Gastroesophageal sphincter (tissue), 4 donors: ENCODE measurements at places on chromosomes 5 and 9.
A peak's percentile ranks its signal among the peaks of the same experiment; 100 is the strongest.

- no peak for ATAC-seq
These were observed 45.8 kb upstream of the ERBIN start for GRCh38 chr5:65880496-65881072.

- ATAC-seq = peak; percentile 47
These were observed at the start of gene CDKN2B-AS1 for GRCh38 chr9:21994556-21995005. Gene CDKN2B-AS1 (plus strand): TSS chr9:21994791.

- no peak for ATAC-seq
These were observed 25.8 kb downstream of the PRRC2B start for GRCh38 chr9:131419716-131420115.

GRCh38 chr9:131980267-131981016 lies 99.2 kb downstream of the MED27 start:
- ATAC-seq = no peak

DNA sequence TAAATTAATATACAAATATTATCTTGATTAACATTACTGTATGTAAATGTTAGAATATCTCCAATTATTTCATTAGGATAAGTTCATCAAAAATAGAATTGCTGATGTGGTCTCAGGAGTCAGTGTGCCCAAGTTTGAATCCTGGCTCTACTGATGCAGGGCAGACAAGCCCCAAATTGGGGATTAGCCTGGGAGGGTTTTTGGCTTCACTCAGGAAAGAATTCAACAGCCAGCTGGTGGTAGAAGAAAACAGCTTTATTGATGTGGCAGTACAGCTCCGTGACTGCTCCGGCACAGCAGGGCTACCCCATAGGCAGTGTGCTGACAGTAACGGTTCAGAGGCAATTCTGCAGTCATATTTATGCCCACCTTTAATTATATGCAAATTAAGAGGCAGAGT lies 32.5 kb downstream of the COL27A1 start:
- ATAC-seq = no peak

- ATAC-seq = no peak
These were observed 121.0 kb upstream of the RGS7BP start for GRCh38 chr5:64384765-64385164.

GRCh38 chr9:137383784-137384756 lies 38.9 kb downstream of the EXD3 start:
- ATAC-seq = no peak

GRCh38 chr5:151692312-151692711 lies 5.6 kb upstream of the SPARC start:
- no peak for ATAC-seq

DNA sequence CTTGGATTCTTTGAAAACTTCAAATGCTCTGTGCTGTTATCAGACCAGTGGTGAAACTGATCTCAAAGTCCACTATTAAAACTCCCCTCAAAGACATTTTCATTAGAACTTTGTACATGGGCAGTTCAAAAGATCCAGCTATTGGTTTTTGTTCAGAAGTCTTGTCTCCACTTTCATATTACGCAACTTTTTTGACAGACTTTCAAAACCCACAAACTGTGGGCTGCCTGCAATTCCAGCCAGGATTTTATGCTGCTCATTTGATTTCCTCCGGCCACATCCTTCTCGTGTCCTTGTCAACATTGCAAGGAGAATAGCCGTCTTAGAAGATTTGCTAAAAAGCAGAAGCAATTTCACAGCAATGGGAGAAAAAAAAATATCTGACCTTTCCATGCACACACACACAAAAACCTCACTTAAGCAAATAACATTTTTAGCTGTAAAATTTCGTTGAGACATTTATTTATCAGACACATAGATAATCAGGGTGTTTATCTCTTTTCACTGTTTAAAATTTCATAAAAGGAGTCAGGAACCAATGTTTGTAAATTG lies 1990.5 kb downstream of the MAT2B start:
- peak; percentile 16 for ATAC-seq

- no peak for ATAC-seq
These were observed 142.3 kb downstream of the GRIA1 start for GRCh38 chr5:153632748-153633290.

GRCh38 chr9:120438836-120439546 lies 141.0 kb downstream of the CDK5RAP2 start:
- ATAC-seq = no peak

DNA sequence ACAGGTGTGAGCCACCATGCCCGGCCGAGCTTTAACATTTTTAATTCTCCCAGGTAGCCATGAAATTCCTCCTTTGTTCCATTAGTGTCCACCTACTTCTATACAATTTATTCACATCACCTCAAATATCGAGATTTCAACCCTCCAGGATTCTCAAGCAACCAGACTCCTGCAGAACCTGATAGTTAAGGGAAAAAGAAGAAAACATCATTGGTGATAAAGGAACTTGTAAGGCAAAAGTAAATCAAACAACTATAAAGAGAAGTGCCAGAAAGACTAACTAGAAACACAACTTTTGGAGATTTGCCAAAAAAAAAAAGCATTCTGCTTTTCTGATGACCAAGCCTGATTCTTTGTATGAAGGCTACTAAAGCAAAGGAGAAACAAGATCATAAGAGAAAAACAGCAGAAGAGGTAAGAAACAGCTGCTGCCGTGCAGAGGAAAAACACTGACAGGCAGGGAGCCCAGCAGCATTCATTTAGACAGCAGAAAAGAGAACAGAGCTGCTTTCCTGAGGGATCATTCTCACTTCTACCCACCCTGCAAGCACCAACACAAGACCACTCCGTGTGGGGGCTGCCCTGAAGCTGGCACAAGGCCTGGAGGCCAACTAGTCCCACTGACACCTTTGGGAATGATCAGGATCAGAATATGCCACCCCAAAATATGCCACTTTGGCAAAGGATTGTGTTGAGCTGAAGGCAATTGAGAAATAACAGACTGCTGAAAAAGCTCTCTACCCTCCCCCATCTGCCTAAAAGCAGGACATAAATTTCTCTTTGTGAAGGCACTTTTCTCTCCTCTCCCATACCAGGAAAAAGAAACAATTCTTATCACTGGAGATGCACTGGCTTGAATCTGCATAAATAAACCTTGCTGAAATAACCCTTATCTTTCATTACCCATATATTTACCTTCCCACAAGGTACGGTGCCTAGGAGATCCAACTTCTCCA lies 75.1 kb downstream of the ALDH7A1 start:
- peak; percentile 72 for ATAC-seq

DNA sequence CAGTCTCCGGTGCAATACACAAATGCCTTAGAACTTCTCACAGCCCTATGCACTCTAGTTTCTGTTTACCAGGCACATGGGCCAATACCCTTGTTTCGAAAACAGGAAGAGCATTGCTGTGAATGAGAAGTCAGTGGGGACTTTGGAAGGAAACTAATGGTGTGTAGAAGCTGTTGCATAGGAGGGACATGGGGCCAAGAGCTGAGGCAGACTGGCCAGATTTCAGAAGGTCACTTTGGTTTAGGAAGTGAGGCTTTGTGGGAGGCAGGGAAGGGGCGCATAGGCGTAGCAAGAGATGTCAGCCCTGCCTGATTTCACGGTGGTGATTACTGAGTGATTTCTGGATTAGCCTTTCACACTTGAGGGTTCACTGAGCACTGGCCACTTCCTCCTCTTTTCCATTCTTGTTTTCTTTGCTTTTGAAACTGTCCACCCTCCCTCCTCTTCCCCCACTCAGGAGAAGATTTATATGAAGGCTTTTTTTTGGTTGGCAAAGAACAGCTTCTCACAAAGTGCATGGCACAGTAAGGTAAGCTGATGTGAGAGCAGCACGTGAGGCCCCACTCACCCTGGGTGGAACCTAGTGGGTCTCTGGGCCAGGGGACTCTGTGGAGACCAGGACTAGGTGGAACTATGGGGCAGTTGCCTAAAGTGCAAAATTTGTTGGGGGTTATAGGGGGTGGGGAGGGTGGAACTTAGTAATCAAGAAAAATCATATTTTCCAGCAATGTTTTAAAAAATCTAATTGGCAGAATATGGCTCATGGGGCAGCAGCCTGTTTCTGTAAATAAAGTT lies 6.1 kb upstream of the TMEM252 start:
- ATAC-seq = peak; percentile 62

- peak; percentile 3 for ATAC-seq
These were observed 55.3 kb upstream of the IL17B start for GRCh38 chr5:149434162-149435014.

DNA sequence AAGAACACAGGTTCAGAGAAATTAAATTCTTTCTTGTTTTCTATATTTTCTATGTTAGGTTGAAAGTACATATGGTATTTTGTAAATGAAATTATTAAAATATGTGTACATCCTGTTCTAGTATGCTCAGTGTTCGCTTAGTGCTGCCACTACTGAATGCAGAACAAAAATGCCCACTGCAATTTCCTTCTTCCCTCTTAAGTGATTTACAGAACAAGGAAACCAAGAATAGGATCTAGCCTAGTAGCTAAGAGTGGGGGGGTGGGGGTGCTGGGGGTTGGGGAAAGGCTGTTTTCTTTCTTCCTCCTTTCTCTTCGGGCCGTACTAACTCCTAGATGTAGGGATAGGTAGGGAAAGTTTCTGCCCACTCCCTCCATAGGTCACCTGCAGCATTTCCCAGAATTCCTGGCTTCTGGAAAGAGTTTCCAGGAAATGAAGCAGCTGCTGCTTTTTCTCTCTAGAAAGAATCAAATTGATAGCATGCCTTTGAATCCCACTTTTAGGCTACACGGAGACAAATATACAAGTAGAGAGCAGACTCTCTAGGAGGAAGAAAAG lies 15.7 kb downstream of the SPATA9 start:
- no peak for ATAC-seq

DNA sequence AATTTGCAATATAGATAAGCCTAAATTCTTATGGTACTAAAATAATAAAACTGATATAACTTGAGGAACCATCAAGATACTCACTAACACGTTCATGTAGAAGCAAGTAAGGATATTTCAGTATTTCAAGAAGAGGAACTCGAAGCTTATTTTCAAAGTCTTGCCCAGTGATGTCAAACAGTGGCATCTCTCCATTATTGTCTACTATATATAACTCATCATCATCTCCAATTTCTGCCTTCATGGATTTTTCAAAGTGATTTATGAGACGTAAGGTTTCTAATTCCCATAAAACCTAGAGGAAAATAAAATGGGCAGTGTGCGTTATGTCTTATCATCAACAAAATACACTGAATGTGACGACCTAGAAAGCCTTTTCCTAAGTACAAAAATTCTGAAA lies 8.6 kb downstream of the SETX start:
- ATAC-seq = no peak

DNA sequence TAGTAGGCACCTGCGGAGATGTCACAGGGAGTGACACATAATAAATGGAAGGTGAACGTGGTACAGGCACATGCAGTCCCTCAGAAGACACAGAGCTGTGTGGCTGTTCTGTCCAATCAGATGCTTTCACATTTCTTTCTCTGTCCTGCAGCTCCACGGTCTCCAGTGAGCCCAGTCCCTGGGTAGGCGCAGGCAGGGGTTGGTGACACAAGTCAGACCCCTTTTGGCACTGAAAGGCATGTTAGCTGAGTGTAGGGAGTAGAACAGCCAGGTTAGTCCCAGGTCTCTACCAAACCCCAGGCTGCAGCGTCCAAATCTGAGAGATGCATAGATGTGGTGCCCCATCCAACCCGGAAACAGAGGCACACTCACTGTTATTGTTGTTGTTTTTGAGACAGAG lies 2.8 kb downstream of the SLC31A2 start:
- ATAC-seq = no peak

GRCh38 chr5:174364676-174365075 lies 319.2 kb downstream of the NSG2 start:
- no peak for ATAC-seq

DNA sequence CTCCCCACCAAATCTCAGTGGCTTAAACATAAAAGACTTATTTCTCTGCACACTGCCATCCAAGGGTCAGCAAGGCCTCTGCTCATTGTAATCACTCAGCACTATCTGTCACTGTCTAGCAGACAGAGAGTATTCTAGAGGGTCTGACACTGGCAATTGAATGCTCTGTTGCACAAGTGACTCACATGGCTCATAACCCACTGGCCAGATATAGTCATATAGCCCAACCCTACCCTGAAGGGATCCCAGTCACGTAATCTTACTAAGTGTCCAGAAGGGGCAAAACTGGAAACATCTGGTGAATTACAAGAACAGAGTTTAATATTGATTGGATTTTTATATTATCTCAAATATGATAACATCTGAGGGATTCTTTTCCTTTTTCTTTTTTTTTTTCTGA lies 80.7 kb downstream of the TSSK1B start:
- no peak for ATAC-seq

DNA sequence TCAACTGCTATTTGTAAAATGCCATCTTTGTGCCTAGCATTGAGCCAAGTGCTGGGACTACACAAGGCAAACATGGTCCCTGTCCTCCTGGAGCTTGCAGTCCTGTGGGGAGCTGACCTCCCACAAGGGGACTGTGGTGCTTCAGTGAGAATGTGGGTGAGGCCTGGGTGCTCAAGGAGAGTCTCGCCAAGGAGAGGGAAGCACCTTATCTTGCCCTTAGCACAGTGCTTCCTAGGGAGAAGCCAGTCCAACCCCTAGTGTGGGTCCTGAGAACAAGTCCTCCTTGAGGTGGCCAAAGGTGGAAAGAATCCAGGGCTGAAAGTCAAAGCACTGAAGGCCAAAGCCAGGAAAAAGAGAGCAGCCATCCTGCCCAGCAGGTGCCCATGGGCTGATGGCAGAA lies 31.1 kb upstream of the MVB12B start:
- no peak for ATAC-seq

GRCh38 chr5:55484531-55484930 lies 50.2 kb downstream of the PLPP1 start:
- ATAC-seq = no peak

DNA sequence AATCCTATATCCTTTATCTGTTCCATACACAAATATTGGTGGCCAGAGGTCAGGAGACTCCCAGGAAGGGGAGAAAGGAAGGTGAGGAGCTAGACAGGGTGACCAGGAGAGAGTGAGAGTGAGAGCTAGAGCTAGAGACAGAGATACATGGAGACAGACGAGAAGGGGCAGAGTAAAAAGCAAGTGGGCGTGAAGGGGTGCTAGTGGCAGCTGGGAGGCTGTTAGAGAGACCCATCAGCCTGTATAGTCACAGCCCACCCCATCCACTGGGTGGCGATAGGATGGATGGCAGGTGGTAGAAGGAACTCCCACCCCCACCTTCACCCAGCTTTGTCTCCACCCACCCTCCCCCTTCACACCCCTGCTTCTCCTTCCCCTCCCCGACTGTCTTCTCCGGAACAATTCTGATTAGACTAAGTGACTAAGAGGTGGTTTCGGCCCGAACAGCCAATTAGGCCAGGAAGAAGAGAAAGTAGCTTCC lies 32.8 kb downstream of the PCDH1 start:
- no peak for ATAC-seq

- no peak for ATAC-seq
These were observed 358.2 kb upstream of the MEF2C start for GRCh38 chr5:89241186-89241585.

GRCh38 chr5:10513501-10514442 lies 50.1 kb upstream of the ANKRD33B start:
- no peak for ATAC-seq

DNA sequence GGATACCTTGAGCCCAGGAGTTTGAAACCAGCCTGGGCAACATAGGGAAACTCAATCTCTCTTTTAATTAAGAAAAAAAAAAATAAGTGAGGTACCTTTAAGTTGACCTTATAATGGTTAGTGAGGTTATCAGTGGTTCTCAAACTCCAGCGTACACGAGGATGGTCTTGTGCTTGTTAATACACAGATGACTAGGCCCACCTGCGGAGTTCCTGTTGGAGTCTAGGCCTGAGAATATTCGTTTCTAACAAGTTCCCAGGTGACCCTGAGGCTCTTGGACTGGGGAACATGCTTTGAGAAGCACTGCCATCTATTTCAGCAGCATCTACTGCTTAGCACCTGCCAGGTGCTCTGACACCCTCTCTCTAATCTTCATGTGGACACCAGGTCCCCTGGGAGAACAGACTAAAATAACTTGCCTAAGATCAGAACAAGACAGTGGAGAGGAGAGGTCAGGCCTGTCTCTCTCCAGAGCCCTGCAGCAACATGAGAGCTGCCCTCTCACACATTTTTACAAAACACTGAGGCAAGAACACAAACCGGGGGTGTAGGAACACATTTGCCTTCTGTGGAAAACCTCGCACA lies 24.6 kb downstream of the TLE1 start:
- ATAC-seq = no peak
